ENCODE measurements at places on chromosomes 1 and 21.

- peak; percentile 67 for DNase-seq
Measured at GRCh38 chr1:152479792-152480595, 30.6 kb upstream of the LCE5A start.

GRCh38 chr1:65002156-65002507, 35.8 kb upstream of the JAK1 start:
- DNase-seq, result no peak

DNA sequence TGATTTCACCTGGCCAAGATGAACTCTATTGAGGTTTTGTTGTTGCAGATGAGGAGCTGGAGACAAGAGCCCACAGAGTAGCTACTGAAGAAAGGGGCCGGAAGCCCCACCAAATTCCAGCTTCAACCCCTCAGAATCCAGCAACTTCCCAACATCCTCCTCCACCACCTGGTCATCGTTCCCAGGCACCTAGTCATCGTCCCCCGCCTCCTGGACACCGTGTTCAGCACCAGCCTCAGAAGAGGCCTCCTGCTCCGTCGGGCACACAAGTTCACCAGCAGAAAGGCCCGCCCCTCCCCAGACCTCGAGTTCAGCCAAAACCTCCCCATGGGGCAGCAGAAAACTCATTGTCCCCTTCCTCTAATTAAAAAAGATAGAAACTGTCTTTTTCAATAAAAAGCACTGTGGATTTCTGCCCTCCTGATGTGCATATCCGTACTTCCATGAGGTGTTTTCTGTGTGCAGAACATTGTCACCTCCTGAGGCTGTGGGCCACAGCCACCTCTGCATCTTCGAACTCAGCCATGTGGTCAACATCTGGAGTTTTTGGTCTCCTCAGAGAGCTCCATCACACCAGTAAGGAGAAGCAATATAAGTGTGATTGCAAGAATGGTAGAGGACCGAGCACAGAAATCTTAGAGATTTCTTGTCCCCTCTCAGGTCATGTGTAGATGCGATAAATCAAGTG, 14.3 kb downstream of the CD2 start:
- no peak for DNase-seq

GRCh38 chr1:9996624-9997582, at the start of gene RBP7:
RBP7 (plus strand) TSS chr1:9997228; CDS start chr1:9997259, 31 bp downstream.
- DNase-seq, result peak; percentile 36

GRCh38 chr1:222893255-222893654, 78.4 kb downstream of the DISP1 start:
- no peak for DNase-seq
